ENCODE measurements at places on chromosomes 16 and 17. TPM values are rescaled to one million over a fixed set of nuclear protein-coding genes. Genes with fewer than 3 reads are reported as not detected.

The PLCG2 gene
- total RNA-seq: 1.2 TPM

The SMIM5 gene
- total RNA-seq: 5.1 TPM

The STX8 gene
- total RNA-seq: 74.6 TPM

The CDH15 gene
- not detected for total RNA-seq

The LHX1 gene
- under 0.01 TPM for total RNA-seq

The GUCY2D gene
- total RNA-seq: not detected

The DUS1L gene
- 54.2 TPM for total RNA-seq

The CCL17 gene
- total RNA-seq: not detected

The ADORA2B gene
- total RNA-seq: 7.9 TPM

The EPX gene
- not detected for total RNA-seq

The RAB37 gene
- not detected for total RNA-seq

The ABCC11 gene
- total RNA-seq: under 0.01 TPM

The RASL10B gene
- 0.39 TPM for total RNA-seq

The CD300LF gene
- total RNA-seq: not detected

The MFAP4 gene
- total RNA-seq: 2.1 TPM

The AIPL1 gene
- not detected for total RNA-seq

The TPSAB1 gene
- not detected for total RNA-seq

The DNAAF8 gene
- 0.39 TPM for total RNA-seq

The HEXIM1 gene
- total RNA-seq: 11.4 TPM

The LPO gene
- total RNA-seq: not detected

The C16orf54 gene
- not detected for total RNA-seq

The C1QTNF8 gene
- not detected for total RNA-seq
